EH (cell line): ENCODE measurements at places on chromosomes 1 and 21.

- DNase-seq, result no peak
Observed at GRCh38 chr21:45886610-45887026, 95.0 kb upstream of the COL6A1 start.

DNA sequence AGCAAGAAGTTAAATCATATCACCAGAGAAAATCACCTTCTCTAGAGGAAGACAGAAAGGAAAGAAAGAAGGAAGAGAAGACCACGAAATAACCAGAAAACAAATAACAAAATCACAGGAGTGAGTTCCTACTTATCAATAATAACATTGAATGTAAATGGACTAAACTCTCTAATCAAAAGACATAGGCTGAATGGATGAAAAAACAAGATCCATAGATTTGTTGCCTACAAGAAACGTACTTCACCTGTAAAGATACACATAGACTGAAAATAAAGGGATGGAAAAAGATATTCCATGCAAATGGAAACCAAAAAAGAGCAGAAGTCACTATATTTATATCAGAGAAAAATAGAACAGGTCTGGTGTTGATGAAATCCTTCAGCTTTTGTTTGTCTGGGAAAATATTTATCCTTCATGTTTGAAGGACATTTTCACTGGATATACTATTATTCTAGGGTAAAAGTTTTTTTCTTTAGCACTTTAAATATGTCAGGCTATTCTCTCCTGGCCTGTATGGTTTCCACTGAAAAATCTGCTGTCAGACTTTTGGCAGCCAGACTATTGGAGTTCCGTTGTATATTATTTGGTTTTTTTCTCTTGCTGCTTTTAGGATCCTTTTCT lies 202.5 kb upstream of the DUSP10 start:
- DNase-seq, result no peak

DNA sequence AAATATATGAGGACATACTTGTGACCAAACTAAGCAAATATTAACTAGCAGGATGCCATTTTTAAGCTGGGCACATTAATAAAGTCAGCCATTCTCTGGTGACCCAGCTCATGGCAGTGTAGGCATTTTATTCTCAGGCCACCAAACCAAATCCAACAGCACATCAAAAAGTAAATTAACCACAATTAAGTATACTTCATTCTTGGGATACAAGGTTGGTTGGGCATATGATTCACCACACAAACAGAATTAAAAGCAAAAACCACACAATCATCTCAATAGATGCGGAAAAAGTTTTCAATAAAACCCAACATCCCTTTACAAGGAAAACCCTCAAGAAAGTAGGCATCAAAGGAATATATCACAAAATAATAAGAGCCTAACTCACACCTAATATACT lies 101.3 kb downstream of the FAF1 start:
- no peak for DNase-seq

DNA sequence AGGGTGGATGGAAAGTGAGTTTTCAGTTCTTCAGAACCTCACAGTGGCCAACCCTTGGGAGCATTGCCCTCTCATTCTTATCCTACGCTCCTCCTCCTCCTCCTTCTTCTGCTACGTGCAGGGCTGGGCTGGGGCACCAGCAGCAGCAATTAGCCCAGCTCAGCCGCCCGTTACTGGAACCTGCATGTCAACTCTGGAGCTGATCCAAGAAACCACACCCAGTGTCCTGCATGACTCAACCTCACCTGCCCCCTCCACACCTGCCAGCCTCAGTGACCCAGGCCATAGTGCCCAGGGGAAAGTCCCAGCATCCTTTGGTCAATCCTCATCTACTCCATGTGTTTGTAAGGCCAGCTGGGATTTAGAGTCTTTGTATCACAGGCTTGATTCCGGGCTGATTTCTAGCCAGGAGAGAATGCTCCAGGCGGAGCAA lies 12.6 kb downstream of the ELF3 start:
- no peak for DNase-seq

GRCh38 chr1:35029761-35030160 lies 2.0 kb downstream of the ZMYM6 start:
- DNase-seq, result no peak

DNA sequence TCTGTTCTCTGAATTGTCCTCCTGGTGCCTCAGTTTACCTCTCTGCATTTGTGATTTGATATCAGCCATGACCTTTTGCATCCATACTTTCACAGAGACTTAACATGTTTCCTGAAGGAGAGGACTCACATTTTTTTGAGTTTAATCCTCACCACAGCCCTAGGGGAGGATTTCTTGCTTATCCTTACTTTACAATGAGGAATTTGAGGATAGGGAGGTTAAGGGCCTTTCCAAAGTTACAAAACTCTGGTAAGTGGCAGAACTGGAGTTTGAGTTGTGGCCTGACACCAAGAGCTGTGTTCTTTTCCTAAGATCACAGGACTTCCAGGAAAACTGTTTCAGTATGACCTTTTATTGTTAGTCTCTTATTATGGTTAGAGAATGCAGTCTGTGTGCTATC lies 34.2 kb downstream of the TNFRSF8 start:
- DNase-seq, result peak; percentile 66

GRCh38 chr1:182649041-182649440 lies 35.3 kb downstream of the RGS8 start:
- DNase-seq, result no peak

DNA sequence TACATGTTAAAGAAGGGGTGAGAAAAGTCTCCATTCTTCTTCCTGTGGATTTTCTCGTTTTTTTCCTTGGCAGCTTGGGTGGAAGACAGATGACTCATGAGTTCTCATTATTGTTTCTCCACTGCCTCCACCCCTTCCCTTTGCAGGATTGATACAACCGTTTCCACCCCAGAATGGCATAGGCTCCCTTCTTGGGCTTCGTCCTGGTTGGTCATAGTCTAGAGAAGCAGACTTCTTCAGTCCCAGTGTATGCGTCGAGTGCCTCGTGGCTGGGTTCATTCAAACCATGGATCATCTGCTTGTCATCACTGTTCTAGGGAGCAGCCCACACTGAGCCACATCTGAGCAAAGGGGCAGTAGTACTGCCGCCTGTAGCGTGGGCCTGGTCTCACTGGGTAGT lies 13.7 kb downstream of the PTGFRN start:
- no peak for DNase-seq

DNA sequence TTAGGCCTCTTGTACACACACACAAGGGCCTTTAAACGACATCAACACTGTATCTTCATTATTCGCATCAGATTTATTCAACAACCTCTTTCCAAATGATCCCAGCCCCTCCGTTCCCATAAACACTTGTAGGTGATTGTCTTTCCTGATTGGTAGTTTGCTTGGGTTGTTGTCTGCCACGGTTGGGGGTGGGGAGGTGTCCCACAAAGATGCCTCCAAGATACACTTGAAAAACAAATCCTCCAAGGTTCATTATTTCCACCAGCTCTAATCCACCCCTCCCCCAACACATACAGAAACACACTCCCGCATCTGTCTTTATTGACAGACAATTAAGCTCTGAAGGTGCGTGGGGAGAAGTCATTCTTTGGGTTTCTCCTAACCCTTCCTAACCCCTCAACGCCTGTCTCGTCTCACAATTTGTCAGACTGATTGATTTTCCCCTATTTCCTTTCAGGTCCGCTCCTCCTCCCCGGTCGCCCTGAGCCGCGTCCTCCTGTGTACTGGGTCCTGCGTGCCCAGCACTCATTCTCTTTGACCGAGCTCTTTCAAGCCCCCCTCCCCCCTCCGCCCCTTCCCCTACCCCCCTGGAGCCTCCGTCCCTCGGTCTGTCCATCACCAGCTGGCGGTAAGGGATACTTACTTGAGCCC lies 1.4 kb downstream of the WDR26 start:
- no peak for DNase-seq

GRCh38 chr1:199394856-199395255 lies 632.7 kb upstream of the NR5A2 start:
- DNase-seq, result no peak

DNA sequence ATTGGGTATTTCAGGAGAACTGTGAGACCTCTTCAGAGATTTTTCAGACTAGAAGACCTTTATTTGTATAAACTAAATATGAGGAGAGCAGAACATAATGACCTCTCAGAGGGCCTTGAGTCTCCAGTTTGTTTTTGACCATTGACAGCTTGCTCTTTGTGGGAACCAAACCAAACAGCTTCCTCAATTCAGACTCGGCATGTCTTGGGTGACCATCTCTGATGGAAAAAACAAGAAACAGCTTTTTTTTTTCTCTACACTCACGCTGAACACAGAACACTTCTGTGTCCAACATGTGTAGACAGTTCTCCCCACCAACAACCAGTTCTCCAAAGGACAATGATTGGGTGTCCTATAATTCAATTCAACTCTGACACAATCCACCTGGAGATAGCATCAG lies 11.5 kb downstream of the ATP1A4 start:
- no peak for DNase-seq

GRCh38 chr1:170729225-170730002 lies 65.5 kb downstream of the PRRX1 start:
- peak; percentile 59 for DNase-seq

- no peak for DNase-seq
Observed at GRCh38 chr1:230026572-230026971, 40.5 kb upstream of the GALNT2 start.

GRCh38 chr1:62309906-62310305 lies 9.3 kb downstream of the KANK4 start:
- no peak for DNase-seq
